ENCODE measurements at places on chromosomes 6 and 20. TPM values are rescaled to one million over a fixed set of nuclear protein-coding genes. Genes with fewer than 3 reads are reported as not detected.
A peak's percentile ranks its signal among the peaks of the same experiment; 100 is the strongest.

- DNase-seq = peak; percentile 71
- H3K36me3 ChIP-seq = no peaks in the 10 kb centered on the region
- H3K4me1 ChIP-seq = peaks cover 5% of the 10 kb centered on the region
Measured at GRCh38 chr20:46021361-46022359, 7.4 kb upstream of the SLC12A5 start.

DNA sequence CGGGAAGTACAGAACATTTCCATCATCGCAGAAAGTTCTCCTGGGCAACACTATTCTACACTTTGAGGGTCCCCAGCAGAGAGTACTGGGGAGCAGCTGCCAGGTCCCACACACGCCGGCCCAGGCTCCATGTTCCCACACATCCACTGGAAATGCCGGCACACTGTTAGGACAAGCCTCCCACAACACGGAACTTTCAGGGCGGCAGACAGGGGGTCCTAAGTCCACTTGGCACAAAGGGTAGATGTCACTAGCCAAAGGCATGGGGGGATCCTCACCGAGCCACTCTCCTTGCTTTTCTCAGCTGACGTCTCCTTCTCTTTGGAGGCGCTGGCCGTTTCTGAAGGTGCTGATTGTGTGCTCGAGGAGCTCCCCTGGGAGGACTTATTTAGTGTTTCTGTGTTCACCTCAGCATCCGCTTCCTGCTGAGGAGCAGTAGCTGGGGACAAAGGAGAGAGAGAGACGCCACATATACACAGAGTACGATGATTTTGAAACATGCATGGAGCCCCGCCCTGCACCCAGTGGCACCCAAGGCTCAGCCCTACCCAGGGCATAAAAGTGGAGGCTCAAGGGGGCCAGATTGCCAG lies 135.4 kb downstream of the ZMYND8 start:
- no peak overlapping the region for H3K27ac ChIP-seq
- H3K27me3 ChIP-seq = no peaks in the 10 kb centered on the region
- H3K4me3 ChIP-seq = no peak overlapping the region
- H3K4me1 ChIP-seq = no peaks in the 10 kb centered on the region
- H3K36me3 ChIP-seq = peaks cover 64% of the 10 kb centered on the region

GRCh38 chr20:50389808-50390684 lies 120.1 kb upstream of the PTPN1 start:
- no peak overlapping the region for H3K4me3 ChIP-seq
- no peak for DNase-seq
- peaks cover 20% of the 10 kb centered on the region for H3K4me1 ChIP-seq
- no peaks in the 10 kb centered on the region for H3K36me3 ChIP-seq
- H3K27me3 ChIP-seq = no peaks in the 10 kb centered on the region

- H3K27me3 ChIP-seq = no peaks in the 10 kb centered on the region
- peaks cover 43% of the 10 kb centered on the region for H3K36me3 ChIP-seq
- peaks cover 13% of the 10 kb centered on the region for H3K4me1 ChIP-seq
- no peak overlapping the region for H3K4me3 ChIP-seq
Measured at GRCh38 chr20:33388268-33388667, 13.1 kb downstream of the CDK5RAP1 start.

DNA sequence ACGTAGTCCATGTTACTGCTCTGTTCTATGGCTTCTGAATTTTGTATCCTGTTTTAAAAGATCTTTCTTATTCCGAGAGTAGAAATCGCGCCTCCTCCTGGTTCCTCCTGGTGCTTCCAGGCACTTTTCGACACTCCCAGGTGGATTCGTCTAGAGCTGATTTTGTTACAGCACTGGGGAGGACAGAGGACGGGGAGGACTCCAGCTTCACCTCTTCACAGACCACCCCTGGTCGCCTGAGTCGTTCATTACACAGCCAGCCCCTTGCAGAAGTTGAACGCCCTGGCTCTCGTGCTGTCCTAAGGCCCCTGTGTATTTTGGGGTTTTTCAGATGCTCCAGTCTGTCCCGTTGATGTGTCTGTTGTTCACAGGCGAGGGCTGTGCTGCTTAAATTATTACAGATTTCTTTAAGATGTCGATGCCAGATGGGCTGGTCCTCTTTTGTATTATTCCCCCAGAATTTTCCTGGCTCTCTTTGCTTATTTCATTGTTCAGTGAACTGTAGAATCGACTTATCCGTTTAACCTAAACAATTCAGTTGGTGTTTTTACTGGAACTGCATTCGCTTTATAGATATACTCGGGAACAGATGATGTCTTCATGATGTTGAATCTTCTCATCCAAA lies 30.5 kb downstream of the COL20A1 start:
- H3K4me3 ChIP-seq = no peak overlapping the region
- no peak overlapping the region for H3K27ac ChIP-seq
- H3K27me3 ChIP-seq = peaks cover 12% of the 10 kb centered on the region
- H3K36me3 ChIP-seq = no peaks in the 10 kb centered on the region
- peaks cover 8% of the 10 kb centered on the region for H3K4me1 ChIP-seq

DNA sequence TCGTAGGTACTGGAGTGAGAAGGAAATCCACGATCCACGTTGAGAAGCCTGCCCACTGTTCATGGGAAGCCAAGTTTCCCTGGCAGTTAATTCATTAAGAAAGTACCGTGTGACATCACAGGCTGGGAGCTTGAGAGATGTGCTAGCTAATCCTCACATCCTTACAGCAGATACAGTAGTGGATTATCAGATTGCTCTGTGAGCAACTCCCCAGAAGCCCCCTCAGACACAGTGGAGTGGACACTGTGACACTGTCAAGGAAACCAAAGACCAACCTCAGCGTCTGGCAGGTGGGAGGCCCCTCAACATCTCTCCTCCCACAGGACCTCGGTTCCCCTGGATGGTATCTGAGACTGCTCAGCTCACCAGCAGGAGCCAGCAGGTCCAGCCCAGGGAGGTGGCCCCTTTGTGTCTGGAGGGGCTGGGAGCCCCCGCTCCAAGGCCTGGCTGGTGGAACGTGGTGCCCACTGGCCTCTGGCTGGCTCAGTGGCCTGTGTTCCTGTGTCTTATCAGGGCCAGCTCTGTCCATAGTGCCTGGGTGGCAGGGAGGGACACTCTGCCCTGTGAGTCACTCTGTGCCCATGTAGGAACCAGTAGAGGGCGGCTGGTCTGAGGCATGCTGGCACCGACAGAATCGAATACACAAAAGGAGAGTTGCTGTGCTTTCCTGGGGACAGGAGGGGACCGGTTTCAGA lies 7.2 kb downstream of the PYGB start:
- no peak for DNase-seq
- peaks cover 15% of the 10 kb centered on the region for H3K36me3 ChIP-seq
- peaks cover 11% of the 10 kb centered on the region for H3K4me1 ChIP-seq
- H3K4me3 ChIP-seq = no peak overlapping the region
- no peak overlapping the region for H3K27ac ChIP-seq

- H3K4me1 ChIP-seq = peaks cover 13% of the 10 kb centered on the region
- H3K27ac ChIP-seq = no peak overlapping the region
- DNase-seq = no peak
- H3K36me3 ChIP-seq = no peaks in the 10 kb centered on the region
- H3K27me3 ChIP-seq = no peaks in the 10 kb centered on the region
Measured at GRCh38 chr6:5599127-5599526, 337.8 kb downstream of the FARS2 start.

- H3K4me3 ChIP-seq = no peak overlapping the region
- H3K27ac ChIP-seq = no peak overlapping the region
- no peaks in the 10 kb centered on the region for H3K27me3 ChIP-seq
- peaks cover 4% of the 10 kb centered on the region for H3K4me1 ChIP-seq
Measured at GRCh38 chr6:65199683-65200082, 507.3 kb downstream of the EYS start.

GRCh38 chr6:104640150-104640700 lies 219.5 kb downstream of the HACE1 start:
- no peak for DNase-seq
- H3K27me3 ChIP-seq = no peaks in the 10 kb centered on the region
- peaks cover 9% of the 10 kb centered on the region for H3K4me1 ChIP-seq
- H3K27ac ChIP-seq = peak overlapping the region; percentile 32
- H3K4me3 ChIP-seq = no peak overlapping the region

- peaks cover 19% of the 10 kb centered on the region for H3K4me1 ChIP-seq
- H3K27ac ChIP-seq = no peak overlapping the region
- no peaks in the 10 kb centered on the region for H3K27me3 ChIP-seq
- no peaks in the 10 kb centered on the region for H3K36me3 ChIP-seq
- H3K4me3 ChIP-seq = no peak overlapping the region
Measured at GRCh38 chr6:76703786-76704185, 631.3 kb upstream of the IMPG1 start.

DNA sequence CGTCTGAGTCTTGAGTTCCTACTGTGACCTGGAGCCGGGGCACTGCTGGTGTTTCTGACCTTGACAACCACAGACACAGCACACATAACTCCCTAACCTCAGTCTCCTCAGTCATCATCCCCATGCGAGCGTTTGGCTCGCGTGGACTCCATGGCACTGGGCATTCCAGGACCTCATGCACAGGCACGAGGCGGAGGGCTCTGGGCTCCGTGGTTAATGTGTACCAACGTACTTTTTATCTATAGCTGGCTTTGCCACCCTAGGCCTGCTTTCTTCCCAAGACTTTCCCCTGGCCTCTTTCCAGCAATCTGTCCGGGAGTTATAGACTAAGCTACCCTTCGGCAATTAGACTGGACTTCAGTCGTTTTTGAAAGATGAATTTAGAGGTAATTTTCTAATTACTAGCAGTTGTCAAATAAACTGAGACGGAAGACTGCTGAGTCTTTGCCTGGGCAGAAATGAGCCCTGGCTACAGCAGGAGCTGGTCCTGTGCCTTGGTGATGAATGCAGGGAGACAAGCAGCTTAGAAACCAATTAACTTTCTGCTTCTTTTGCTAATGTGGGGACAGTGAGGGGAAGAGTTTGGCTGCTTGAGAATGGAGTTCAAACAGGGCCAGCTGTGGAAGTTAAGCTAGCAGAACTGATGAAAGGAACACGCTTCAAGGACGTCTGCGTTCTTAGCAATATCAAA lies 16.1 kb upstream of the CTCFL start:
- no peak overlapping the region for H3K27ac ChIP-seq
- H3K27me3 ChIP-seq = peaks cover 87% of the 10 kb centered on the region
- H3K4me3 ChIP-seq = no peak overlapping the region
- H3K36me3 ChIP-seq = peaks cover 6% of the 10 kb centered on the region
- peaks cover 16% of the 10 kb centered on the region for H3K4me1 ChIP-seq

GRCh38 chr6:81761197-81761596 lies 8.7 kb upstream of the TENT5A start:
- H3K27me3 ChIP-seq = no peaks in the 10 kb centered on the region
- DNase-seq = no peak
- H3K4me3 ChIP-seq = no peak overlapping the region
- no peak overlapping the region for H3K27ac ChIP-seq
- no peaks in the 10 kb centered on the region for H3K36me3 ChIP-seq

CNR1 gene
- 6.3 TPM for total RNA-seq

SALL4 gene
- total RNA-seq = 20.5 TPM

B3GALT4 gene
- total RNA-seq = 4.6 TPM

PRR18 gene
- 0.31 TPM for total RNA-seq

SMPDL3A gene
- 57.3 TPM for total RNA-seq

Measured in mesothelial cell of epicardium (in vitro differentiated cells).